CD14-positive monocyte (primary cell): ENCODE measurements at places on chromosomes 3 and 15.

GRCh38 chr15:58704155-58704865 lies 45.2 kb downstream of the ADAM10 start:
- no peak for DNase-seq

GRCh38 chr15:90192961-90193786 lies 8.0 kb upstream of the SEMA4B start:
- DNase-seq, result peak; percentile 61

- no peak for DNase-seq
These were observed 44.7 kb downstream of the GOLIM4 start for GRCh38 chr3:168051070-168051469.

GRCh38 chr3:101189796-101190195 lies 130.6 kb downstream of the IMPG2 start:
- DNase-seq, result no peak

- DNase-seq, result no peak
These were observed 247.5 kb upstream of the LYSMD4 start for GRCh38 chr15:99980752-99981151.

- no peak for DNase-seq
These were observed 5.0 kb upstream of the HES1 start for GRCh38 chr3:194130807-194131589.

- peak; percentile 81 for DNase-seq
These were observed 1.5 kb downstream of the CEP63 start for GRCh38 chr3:134487406-134487805.

DNA sequence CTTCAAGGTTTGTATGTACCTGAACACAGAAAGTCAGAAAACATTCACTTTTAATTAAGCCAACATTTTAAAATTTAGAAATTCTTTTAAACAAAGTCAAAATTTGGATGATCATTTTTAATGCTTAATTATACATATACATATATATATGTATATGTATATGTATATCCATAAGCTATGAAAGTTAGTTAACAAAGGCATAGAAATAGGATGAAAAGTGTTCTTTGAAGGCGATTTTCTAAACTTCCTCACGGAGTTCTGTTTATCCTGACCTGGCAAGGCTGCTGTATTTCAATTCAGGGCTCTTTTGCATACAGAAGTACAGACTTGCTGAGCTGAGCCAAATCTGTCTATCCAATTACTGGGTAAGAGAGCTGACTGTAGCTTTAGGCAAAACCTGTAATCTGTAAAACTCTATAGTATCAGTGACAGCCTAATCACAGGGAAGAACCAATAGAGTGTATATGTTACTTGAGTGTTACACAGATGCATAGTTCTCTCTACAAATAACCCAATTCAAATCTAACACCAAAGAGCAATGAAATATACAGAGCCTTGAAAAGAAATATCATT lies 32.1 kb upstream of the THRB start:
- DNase-seq, result no peak

- DNase-seq, result no peak
These were observed 52.3 kb downstream of the GABRB3 start for GRCh38 chr15:26720546-26720945.

DNA sequence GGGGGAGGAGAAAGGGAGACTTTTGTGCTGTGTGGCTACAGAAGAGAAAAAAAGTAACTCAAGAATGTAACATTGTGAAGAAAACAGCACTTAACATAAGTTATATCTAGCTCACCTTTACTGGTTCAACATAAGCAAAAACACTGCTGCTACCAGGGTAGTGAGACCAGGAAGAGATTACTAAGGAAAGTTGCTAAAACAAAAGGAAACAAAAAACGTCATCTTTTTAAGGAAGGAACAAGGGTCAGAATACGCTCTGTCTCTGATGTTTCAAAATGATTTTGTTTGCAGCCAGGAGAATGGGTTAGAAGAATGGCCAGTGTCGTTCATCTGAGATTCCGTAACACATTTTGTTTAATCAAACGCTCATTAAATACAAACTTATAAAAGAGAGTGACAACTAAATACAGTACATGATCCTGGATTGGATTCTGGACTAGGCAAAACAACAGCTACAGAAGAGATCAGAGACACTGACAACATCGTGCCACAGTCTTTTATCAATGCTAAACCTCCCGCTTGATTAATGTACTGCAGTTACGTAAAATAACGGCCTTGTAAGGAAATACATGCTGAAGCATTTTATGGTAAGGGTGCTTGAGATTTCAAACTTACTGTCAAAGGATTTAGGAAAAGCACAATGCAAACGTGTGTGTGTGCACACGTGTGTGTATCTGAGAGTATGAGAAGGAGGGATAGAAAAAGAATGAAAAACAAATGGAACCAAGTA lies 67.7 kb downstream of the FOXP1 start:
- peak; percentile 67 for DNase-seq

- DNase-seq, result no peak
These were observed 90.1 kb upstream of the EPHB3 start for GRCh38 chr3:184471439-184471838.

GRCh38 chr3:197734667-197735318 lies 1.9 kb downstream of the RUBCN start:
- peak; percentile 71 for DNase-seq

DNA sequence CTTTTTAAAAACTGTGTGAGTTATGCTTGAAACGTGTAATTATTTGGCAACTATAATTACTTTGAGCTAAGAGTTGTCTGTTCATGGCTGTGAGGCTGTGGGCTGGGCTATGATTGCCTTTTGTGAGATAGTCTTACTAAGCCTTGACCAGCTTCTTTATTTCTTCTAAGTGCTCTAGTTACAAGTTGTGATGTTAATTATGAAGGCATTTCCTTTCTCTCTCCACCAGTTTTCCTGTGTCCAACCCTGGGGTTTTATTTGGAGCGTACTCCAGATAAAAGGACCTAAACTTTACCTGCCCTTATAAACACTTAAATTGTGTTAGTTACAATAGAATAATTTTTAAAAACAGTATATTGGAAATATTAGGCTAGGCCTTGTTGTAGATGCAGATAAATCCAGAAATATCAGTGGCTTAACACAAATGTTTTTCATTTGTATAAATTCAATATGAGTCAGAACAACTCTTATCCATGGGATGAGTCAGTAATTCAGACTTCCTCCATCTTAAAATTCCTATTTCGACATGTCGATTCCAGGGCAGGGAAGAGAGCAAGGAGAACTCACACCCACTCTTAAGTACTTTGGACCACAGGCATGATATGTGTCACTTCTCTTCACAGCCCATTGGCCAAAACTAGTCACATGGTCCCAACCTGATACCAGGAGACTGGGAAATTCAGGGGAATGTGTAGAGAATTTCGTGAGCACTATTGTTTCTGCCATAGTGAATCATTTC lies 17.0 kb downstream of the TMEM62 start:
- DNase-seq, result peak; percentile 34

- peak; percentile 13 for DNase-seq
These were observed 108.5 kb downstream of the SAMMSON start for GRCh38 chr3:70108072-70108471.

DNA sequence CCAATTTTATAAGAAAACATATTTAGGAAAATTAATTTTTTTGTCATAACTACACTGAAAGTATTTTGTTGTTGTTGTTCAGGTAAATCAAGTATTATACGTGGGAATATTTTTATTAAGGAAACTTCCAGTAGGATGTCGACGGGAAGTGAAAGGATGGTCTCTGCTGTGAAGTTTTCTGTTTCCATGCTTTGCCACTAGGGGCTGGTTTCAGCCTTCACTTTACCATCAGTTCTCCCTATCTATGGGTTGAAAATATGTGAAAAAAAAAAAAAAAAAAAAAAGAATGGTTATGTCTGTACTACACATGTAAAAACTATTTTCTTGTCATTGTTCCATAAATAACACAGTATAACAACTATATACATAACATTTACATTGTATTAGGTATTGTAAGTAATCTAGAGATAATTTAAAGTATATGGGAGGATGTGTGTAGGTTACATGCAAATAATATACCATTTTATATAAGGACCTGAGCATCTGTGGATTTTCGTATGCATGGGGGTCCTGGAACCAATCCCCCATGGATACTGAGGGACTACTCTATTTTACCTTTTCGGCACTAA lies 136.7 kb downstream of the SMAD6 start:
- DNase-seq, result peak; percentile 45

- DNase-seq, result no peak
These were observed 10.6 kb upstream of the POU1F1 start for GRCh38 chr3:87287011-87287410.

DNA sequence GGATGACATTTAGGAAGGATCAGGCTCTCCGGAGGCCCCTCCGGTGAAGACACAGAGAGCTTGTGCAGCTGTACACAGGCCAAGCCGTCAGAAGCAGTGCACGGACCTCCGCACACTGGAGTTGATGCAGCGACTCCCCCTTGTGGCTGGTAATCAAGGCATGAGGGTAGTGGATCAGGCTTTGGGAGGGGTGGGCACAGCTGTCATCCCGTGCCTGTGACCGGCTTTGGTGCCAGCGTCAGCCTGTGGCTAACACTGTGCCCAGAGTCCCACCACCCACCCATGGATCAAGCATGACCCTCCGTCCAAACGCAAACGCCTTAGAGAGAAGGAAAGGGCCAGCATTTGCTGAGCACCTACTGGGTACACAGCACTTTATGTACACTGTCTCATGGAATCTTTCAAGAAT lies 8.2 kb upstream of the GRIP2 start:
- peak; percentile 19 for DNase-seq

GRCh38 chr3:187832202-187832601 lies 86.9 kb upstream of the BCL6 start:
- DNase-seq, result no peak

GRCh38 chr15:95432878-95433405 lies 897.6 kb upstream of the NR2F2 start:
- DNase-seq, result no peak

DNA sequence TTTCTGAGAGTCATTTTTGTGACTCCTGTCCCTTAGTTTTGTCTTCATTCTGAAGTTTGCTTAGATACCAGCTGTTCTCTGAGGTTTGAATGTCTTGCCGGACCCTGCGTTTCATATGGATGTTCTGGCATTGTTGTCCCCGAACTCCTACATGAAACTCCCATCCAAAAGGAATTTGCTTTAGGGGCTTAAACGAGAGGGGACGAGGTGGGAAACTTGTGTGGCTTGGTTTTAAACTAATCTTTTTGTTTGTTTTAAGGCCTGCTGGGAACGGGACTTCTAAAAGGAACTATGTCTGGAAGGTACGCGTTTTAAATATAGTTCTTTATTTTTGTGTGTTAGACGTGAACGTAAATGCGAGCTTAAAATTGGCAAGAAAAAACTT lies 679 bp downstream of the RPL35A start:
- no peak for DNase-seq

GRCh38 chr15:57476533-57476975 lies 100.2 kb downstream of the CGNL1 start:
- DNase-seq, result no peak

- DNase-seq, result no peak
These were observed 105.4 kb downstream of the CLASP2 start for GRCh38 chr3:33612607-33613006.

GRCh38 chr15:91426412-91426811 lies 326.4 kb downstream of the SV2B start:
- DNase-seq, result no peak

DNA sequence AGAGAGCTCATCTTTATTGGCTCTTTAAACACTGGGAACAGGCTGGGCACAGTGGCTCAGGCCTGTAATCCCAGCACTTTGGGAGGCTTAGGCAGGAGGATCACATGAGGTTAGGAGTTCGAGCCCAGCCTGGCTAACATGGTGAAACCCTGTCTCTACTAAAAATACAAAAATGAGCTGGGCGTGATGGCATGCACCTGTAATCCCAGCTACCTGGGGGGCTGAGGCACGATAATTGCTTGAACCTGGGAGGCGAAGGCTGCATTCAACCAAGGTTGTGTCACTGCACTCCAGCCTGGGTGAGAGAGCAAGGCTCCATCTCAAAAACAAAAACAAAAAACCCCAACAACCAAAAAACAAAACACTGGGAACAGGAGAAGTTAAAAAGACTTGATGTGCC lies 72.1 kb downstream of the CHAC1 start:
- DNase-seq, result no peak

GRCh38 chr3:117120014-117120413 lies 410.4 kb downstream of the TUSC7 start:
- DNase-seq, result no peak
